ENCODE measurements at places on chromosomes 13 and 19.

- DNase-seq = no peak
Observed at GRCh38 chr19:49441210-49441959, at the start of gene SLC17A7. Gene SLC17A7 (minus strand): TSS chr19:49441527. CDS start chr19:49441379, 148 bp downstream.

DNA sequence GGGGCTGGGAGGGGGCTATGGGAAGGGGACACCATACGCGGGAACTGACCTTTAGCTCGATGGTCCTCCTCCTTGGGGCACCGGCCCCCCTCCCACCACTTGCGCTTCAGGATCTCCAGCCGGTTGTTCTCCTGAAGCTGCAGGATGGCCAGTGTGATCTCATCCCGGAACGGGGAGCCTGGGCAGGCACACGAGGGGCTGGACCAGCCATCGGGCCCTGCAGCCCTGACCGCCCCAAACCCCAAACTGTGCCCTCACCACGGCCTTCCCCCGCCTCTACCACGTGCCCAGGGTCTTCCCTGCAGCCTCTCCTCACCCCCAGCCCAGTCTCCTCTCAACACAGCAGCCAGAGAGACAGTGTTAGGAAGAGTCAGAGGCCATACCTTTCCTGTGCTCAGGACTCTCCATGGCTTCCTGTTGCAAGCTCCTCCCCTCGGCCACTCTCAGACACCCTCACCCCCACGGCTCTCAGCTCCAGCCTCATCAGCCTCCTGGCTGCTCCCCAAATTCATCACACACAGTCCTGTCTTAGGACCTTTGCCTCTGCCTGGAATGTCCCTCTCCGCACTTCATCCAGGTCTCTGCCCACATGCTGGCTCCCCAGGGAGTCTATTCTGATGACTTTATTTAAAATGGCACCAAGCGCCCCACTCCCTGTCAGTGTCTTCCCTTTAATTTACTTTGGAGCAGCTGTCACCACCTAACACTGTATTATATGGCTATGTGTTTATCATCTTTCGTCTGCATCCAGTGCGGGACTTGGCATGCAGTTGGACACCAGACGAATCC lies 9.7 kb upstream of the ATP1A3 start:
- no peak for DNase-seq

- peak; percentile 13 for DNase-seq
Observed at GRCh38 chr13:106418556-106418955, 116.9 kb downstream of the EFNB2 start.

DNA sequence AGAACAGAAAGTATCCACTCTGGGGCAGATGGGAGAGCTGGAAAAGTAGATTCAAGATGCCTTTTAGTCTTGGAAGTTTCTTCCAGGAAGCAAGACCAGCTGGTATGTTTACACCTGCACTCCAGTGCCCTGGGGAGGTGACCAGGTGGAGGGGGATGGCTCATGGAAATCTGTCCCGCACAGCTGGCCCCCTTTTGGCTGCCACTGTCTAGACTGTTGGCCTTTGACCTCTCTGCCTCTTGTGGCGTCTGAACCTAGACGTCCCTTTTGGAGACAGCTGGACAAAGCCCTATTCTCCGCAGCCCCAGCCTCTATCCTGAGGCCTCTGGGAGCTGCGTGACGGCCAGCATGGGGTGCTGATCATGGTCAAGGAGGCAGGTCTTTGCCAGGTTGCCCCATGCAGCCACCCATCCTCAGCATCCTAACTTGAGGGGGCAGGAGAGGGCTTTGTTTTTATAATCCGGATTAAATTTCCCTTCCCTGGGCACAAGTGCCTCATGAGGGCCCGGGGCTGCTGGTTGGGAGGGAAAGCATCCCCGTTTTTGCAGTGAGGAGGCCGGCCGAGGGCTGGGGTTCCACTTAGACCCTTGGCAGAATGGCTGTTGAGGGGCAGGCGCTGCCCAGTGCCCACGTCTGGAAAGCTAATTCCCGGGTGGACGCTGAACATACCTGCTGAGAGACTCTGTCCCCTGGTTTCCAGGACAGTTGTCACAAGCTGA lies 17.3 kb upstream of the GDF15 start:
- DNase-seq = no peak

DNA sequence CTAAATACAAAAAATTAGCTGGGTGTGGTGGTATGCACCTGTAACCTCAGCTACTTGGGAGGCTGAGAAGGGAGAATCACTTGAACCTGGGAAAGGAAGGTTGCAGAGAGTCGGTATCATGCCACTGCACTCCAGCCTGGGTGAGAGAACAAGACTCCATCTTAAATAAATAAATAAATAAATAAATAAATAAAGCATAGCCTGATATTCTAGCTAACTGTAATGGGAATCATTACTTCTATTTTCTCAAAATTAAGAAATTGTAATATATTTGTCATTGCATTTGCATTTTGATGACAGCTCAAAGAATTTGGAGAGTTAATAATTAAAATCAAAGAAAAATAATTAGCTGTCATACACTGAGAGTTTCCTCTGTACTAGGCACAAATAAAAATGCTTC lies 561.1 kb downstream of the EFNB2 start:
- no peak for DNase-seq

DNA sequence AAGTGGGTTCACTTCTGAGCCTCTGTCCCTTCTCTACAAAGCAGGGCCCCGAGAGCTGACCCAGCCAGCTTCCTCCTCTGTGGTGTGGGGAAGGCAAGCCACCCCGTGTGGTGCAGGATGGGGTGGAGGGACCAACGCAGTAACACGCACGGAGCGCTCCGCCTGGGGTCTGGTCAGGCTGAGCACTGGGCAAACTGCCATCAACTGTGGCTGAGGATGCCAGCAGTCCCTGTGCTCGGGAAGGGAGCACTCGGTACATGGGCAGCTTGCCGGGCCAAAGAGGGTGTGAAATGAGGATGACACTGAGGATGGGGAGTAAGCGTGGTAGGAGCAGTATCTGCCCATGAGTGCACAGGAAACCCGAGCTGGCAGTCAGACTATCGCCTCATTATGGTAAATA lies 7.6 kb upstream of the GMIP start:
- no peak for DNase-seq

GRCh38 chr19:16851031-16851712 lies 22.0 kb downstream of the SIN3B start:
- DNase-seq = no peak

DNA sequence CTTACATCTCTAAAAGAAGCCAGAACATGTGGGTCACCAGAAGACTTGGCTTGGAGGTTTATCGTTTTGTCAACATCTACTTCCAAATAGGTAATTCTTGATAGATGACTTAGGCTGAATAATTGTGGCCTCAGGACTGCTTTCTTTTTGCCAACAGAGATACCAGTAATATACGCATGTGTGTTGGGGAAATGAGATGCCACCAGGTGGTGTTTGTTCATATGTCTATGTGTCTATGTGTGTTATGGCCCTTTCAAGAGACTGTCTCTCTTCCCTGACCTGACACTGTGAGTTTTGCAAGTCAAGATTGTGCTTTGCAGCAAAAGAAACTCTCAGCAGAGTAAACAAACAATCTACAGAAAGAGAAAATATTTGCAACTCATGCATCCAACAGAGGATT lies 31.6 kb upstream of the METTL21C start:
- DNase-seq = no peak

DNA sequence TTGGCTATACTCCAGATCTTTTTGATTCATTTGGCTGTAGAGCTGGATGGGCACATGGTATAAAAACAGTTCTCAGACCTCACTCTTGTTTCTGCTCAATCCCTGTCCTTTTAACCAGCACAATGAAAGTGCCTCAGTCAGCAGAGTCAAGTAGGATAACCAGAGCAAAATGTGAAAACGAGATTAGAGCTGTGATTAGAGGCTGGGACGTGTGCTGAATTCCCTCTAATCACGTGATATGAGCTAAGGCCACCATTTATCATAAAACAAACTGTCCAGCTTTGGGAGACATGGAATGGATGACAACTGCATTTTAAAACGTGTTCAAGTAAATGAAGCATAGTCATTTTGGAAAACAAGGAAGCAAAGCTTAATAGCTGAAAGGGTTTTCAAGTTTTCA lies 54.1 kb downstream of the GJA3 start:
- DNase-seq = no peak

DNA sequence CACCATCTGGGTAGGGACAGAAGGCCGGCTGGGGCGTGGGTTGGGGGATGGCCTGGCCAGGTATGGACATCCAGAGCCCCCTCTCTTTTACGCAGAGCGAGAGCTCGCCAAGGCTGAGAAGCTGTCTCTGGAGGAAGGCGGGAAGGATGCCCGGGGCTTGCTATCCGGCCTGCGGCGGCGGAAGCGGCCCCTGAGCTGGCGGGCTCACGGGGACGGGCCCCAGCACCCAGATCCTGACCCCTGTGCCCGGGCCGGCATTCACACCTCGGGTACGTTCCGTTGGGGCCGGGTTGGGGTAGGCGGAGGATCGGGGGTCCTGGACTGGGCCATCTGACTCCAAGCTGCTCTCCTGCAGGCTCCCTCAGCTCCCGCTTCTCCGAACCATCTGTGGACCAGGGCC lies 8.7 kb upstream of the SCN1B start:
- DNase-seq = no peak

- DNase-seq = no peak
Observed at GRCh38 chr13:32277839-32278238, 37.3 kb downstream of the ZAR1L start.

DNA sequence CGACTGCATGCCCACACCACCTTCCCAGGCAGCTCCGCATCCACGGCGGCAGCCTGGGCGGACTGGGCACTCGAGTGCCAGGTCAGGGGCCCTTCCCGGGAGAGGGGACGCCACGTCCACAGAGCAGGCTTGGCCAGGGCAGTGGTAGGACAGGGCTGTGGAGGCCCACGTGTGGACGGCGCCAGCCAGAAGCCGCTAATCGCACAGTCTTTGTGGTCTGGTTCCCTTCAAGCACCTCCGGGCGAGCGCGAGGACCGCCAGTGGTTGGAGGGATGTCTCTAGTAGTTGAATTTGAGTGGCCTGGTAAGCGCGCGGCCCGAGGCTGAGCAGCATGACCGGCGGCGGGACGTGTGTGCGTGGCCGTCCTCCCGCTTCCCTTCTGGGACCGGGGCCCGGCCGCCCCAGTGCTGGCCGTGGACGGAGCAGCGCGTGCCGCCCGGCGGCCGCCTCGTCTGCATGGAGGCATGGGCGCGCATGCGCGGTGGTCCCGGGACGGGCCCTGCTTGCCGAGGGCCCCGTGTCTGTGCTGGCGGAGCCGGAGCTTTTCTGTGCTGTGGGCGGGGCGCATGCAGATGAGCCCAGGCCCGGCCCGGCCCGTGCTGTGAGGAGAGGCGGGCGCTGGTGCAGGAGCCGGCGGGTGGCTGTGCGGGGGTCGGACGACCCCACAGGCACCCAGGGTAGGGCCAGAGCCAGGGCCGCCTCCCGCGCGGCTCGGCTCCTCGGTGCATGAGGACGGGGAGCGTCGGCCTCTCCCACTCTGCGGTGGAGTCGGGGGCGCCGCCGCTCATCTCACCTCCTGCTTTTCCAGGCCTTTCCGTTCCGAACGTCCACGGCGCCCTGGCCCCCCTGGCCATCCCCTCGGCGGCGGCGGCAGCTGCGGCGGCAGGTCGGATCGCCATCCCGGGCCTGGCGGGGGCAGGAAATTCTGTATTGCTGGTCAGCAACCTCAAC lies 8.6 kb downstream of the PTBP1 start:
- DNase-seq = no peak

GRCh38 chr13:75946536-75947284 lies 310.6 kb downstream of the LMO7 start:
- no peak for DNase-seq

GRCh38 chr19:58056861-58057260 lies 2.2 kb upstream of the ZNF135 start:
- no peak for DNase-seq

DNA sequence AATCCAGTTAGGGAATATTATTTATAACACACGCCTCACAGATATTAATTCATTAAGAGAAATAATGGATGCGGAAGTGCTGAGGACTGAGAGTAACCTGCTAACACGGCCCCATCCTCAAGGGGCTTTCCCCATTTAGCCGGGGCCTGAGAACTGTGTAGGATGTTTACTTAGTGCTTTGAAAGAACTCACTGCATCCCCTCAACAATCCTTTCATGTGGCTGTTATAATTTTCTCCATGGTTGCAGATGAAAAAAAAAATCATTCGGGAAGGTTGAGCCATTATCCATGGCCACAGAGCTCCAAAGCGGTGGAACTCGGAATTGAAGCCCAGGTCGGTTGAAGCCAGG lies 98.2 kb downstream of the ING1 start:
- no peak for DNase-seq

- no peak for DNase-seq
Observed at GRCh38 chr13:40514802-40515201, 151.6 kb downstream of the FOXO1 start.

- no peak for DNase-seq
Observed at GRCh38 chr13:89205856-89206520, 1534.8 kb downstream of the SLITRK5 start.

- DNase-seq = no peak
Observed at GRCh38 chr19:7349961-7350711, 1.4 kb downstream of the ARHGEF18 start.

DNA sequence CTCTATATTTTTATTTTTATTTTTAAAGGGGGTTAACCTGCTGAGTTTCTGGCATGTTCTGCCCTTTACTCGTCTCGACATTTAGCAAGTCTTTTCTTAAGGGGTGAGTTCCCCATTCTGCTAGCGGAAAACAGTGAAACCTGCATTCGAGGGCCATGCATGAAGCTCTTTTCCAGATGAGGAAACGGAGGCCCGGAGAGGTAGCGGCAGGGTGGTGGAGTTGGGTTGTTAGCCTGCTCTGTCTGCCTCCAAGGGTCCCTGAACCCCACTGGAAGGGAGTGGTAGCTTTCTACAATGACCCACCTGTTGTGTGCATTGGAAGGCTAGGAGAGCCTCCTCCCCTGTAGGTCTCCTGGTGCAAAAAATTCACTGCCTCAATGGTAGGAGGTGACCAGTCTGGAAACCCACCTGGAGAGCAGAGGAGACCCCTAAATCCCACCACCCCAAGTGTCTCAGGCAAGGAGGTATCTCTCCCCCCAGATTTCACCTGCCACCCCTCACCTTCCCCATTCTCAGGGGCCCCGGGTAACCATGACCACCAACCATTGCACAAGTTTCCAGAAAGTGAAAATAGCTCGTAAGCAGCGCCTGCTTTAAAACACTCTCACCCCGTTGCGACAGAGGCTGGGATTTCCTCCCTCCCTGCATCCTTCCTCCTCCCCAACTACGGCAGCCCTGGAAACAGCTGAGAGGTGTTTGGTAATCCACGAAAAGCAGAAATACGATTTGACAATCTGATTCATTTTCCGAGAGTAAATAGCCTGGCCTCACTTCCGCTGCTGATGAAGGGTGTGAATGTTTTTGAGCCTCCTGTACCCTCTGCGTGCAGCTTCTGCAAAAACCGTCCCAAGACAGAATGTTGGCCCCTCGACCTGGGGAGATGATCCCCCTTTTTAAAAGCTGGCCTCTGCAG lies 3.5 kb downstream of the KLF2 start:
- DNase-seq = no peak

DNA sequence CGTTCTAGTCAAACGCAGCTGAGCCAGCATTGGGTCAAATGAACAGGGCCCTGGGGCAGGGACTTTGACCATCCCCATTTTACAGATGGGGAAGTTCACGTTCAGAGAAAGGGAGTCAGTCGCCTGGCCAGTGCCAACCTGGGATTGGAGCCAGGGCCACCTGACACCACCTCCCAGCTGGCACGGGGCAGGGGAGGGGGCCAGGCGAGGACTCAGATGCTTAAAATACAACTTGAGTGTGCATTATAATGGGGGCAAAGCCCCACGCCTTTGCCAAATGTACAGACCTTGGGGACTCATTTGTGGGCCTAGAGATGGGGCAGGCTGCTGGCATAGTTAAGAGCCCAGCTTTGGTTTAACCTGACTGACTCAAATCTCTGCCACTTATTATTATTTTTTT lies 14.6 kb downstream of the PRR12 start:
- no peak for DNase-seq

Data from retina (tissue), 1 donor.